Omental fat pad (tissue), 4 donors: ENCODE measurements at places on chromosomes 12 and 14.

DNA sequence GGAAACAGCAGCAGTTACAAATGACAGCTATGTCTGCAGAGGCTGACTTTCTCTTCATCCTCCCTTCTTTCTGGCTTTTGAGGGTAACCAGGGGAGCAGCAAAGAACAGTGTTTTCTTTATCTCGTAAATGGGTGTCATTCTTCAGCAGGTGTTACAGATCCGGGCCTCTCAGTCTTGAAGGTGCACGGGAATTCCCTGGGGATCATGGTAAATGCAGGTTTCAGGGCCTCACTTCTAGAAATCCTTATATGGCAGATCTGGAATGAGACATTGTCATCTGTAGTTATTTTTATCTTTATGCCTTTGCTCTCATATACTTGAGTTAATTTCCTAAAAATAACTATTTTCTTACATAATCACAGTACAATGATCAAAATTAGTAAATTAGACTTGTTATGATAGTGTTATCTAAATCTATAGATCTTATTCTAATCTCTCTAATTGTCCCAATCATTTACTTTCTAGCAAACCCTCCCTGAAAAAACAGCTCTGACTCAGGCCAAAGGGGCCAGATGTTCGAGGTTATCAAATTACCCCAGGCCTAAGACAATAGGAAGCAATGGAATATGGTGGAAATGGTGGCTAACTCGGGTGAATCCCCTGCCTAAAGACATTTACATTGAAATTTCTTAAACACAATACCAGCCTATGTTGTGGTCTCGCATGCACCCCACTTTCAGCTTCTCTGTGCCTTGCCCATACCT is 145.0 kb downstream of the CAND1 start:
- no peak for DNase-seq

GRCh38 chr12:43131301-43131700 is 420.7 kb downstream of the ADAMTS20 start:
- no peak for DNase-seq

- DNase-seq = no peak
Observed at GRCh38 chr12:132453361-132454192, 36.4 kb upstream of the FBRSL1 start.

GRCh38 chr14:28098856-28099255 is 667.7 kb upstream of the FOXG1 start:
- DNase-seq = no peak

- no peak for DNase-seq
Observed at GRCh38 chr14:34254031-34254430, 208.0 kb downstream of the SPTSSA start.
